ENCODE measurements at places on chromosomes 5 and 9.

- DNase-seq = no peak
These were observed 828.1 kb upstream of the GRAMD2B start for GRCh38 chr5:125595095-125595494.

DNA sequence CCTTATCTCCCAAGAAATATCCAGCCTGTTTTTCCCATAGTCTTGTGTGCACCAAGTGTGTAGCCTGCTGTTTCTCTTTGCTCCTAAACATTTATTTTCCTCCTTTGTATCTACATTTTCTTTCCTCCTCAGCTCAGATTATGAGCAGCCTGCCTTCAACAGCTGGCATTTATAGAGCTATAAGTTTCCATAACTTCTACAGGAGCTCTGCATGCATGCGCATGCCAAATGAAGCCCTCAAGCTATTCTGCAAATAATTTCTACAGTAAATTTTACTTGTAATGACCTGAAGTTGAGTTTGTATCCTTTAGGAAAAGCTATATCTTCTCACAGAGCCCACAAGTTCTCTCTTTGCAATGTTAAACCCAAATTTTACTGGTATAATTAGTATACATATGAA, 699.5 kb downstream of the CETN3 start:
- no peak for DNase-seq

GRCh38 chr5:149414405-149415065, 35.4 kb upstream of the IL17B start:
- DNase-seq = no peak

- no peak for DNase-seq
These were observed 23.3 kb upstream of the TGFBI start for GRCh38 chr5:136005476-136005875.

- DNase-seq = no peak
These were observed 127.9 kb downstream of the ADAMTS2 start for GRCh38 chr5:179217356-179217755.

DNA sequence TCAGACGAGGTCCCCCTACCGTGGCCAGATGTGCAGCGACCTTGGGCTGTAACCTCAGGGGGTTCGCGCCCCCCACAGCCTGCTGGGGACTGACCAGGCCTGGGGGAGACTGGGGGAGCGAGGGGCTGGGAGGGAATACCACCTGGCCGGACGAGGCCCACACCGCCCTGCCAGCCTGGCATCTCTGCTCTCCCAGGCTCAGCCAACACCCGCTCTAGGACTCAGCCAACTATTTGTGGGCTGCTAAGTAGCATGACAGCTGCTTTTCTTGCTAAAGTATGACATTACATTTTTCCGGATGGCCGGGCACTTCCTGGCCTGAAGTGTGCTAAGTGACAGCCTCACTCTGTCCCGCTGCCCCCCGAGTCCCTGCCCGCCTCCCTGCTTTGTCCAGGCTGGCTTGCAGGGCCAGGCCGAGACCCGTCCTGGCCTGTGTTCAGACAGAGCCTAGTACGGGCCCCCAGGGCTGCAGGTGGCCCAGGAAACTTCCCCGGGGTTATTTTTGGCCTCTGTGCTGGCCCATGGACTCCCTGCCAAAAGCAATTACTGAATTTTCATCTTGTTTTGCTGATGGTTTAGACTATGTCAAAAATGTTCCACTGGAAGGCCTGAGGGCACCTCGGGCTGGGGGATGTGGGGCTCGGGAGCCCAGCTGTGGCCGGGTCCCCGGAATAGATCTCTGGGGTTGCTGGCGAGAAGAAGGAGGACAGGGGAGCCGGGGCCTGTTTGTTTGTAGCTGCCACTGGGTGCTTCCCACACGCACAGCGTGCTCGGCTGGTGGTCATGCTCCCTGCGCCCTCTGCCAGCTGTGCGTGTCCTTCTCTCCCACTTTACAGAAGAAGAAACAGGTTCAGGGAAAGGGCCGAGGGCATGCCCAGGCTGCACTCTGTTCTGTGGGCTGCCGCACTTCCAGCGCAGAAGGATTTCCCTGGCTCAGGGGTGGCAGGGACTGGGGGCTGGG, 13.4 kb upstream of the SLC2A6 start:
- no peak for DNase-seq

GRCh38 chr5:36881807-36882206, 5.2 kb downstream of the NIPBL start:
- no peak for DNase-seq

DNA sequence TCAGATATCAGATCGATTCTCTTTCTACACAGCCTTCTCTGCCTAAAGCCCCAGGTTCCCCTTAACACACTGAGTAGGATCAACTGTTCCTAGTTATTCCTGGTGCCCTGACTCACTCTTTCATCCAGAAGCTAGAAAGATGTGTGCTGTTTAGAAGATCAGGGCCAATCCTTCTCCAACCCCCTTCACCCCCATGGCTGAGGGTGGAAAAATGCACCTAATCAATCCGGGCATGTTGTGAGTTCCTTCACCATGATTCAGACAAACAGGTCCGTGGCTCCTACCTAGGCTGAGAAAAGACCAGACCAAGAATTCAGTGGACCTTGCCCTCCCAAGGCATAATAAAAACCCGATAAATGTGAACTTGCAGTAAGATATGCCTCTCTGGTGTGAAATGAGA, 85.4 kb upstream of the EQTN start:
- DNase-seq = no peak

DNA sequence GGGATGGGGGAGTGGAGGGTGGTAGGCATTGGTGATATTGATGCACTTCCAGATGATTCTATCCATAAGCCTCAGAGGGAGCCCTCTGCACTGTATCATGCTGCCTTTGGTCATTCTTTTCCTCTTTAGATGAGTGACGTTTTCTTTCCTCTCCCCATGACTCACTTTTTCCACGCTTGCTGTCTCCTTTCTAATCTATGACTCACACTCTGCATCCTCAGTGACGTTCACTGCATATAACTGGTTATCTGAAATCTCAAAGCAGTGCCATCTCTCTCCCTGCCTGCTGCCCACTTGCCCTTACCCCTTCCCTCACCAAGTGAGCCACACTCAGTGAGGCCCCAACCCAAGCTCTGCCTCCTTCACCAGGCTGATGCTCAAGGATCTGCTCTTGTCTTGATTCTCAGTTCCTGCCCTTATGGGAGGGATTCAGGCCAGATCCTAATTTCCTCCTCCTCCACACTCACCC, 31.6 kb downstream of the PTGS1 start:
- DNase-seq = no peak

- DNase-seq = peak; percentile 72
These were observed 22.3 kb upstream of the HMCN2 start for GRCh38 chr9:130243015-130243881.

DNA sequence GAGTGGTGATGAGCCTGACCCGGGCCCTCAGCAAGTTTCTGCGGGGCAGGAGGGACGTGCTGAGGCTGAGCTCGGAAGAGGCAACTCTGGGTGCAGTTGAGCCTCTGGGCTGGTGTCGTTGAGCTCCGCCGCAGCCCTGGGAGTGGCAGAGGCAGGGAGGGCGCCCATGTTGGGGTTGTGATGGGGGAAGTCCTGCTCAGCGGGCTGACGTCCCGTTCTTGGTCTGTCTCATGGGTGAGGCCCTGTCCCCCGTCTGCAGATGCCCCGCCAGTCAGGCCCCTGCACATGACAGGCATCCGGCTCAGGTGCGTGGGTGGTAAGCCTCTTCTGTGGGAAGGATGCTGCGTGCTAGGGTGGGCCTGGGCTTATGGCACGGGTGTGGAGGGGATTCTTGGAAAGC, 64.3 kb downstream of the RXRA start:
- peak; percentile 53 for DNase-seq

- no peak for DNase-seq
These were observed 233.1 kb downstream of the FANCC start for GRCh38 chr9:95084254-95084934.

DNA sequence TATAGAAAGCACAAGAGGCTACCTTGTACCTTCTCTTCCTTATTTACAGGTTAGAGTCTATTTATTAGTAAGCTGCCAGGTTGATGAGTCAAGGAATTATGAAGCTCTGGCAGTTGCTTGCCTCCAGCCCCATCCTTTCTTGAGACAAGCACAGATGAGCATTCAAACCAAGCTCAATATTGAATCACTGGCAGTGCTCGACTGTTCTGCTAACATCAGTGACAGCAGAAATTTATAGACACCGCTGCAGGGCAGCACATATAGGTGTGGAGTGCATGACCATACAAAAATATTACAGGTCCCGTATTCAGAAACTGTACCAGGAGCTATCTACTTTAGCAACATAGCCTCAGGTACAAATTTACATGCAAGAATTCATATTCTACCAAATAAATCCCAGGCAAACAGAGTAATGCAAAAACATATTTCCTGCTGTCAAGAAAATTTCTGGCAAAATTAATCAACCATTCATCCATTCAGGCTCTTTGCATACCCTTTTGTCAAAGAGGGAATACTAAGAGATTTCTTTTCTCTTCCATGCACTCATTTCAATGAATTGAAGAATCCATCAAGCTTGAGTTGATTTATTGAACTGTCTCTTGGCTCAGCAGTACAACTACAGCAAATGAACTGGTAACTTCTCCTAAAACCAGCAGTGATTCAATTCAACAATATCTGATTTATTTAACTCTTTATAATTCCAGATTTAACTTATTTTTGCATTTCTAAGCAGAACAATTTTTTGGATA, 26.9 kb upstream of the PCA3 start:
- DNase-seq = no peak

DNA sequence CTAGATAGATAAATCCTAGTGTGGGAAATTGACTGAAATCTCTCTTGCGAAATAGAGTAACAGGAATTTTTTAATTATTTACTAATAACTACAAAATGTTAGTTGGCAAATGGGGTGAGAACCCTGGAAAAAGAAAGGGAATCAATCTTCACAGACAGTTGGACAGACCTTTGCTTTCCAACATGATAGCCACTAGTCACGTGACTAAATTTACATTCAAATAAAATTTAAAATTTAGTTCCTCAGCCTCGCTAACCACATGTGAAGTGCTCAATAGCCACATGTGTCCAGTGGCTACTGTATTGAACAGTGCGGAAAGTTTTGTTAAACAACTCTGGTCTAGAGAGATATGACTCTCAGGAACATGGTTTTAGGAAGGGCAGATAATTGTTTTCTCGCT, 289.9 kb upstream of the RASA1 start:
- no peak for DNase-seq

DNA sequence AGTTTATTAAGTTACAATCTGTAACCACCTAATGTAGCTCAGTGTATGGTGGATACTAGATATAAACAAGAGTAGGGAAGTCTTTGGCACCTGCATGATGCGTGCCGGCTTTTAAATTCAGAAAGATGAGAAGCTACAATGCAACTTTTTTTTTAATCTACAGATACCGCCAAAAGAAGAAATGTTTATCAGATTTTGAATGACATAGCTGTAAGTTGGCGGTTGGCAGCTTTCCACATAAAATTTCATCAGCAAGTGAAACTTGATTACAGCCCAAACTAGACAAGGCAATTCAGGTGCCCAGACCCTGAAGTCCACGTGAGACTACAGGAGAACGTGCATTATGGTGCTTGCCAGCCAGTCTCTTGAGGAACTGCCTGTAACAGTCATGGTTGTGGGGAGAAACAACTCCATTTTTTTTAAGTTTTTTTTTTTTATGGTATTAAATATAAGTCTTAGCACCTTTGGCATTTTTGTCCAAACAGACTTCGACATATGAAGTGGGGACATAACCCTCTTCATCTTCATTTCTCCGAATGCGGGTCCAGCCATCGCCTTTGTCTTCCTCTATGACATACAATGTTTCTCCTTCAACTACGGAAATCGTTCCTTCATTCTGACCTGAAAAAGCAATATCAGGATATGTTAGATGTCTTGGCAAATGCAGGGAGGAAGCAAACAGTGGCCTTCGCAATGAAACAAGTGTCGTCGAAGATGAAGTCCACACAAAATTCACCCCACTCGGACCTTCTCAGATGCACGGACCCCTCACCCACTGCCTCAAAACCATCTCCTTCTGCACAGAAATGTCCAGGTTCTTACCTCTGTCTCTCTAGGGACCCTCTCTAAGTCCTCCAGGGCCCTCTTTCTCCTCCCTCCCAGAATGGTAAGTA, 60.4 kb downstream of the USP20 start:
- DNase-seq = peak; percentile 27

- no peak for DNase-seq
These were observed 11.8 kb downstream of the HDHD3 start for GRCh38 chr9:113364951-113365350.

DNA sequence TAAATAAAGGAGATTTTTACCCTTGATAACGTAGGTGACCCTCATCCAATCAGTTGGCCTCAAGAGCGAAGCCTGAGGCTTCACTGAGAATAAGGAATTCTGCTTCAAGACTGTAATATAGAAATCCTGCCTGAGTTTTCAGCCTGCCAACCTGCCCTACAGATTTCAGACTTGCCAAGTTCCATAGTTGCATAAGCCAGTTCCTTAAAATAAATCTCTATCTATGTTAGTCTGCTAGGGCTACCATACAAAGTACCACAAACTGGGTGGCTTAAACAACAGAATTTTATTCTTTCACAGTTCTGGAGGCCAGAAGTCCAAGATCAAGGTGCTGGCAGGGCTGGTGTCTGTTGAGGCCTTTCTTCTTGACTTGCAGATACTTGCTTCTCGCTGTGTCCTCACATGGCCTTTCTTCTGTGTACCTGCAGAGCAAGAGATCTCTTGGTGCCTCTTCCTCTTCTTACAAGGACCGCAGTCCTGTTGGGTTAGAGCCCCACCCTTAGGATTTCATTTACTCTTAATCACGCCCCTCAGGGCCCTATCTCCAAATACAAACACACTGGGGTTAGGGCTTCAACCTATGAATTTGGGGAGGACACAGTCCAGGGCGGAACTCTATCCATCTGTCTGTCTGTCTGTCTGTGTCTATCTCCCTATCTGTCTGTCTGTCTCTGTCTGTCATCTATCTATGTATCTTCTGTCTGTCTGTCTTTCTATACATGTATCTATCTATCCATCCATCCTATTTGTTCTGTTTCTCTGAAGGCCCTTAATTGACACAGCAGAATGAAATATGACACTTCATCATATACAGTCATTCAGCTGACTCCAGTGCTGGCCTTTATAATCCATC, 17.0 kb upstream of the CMBL start:
- no peak for DNase-seq

DNA sequence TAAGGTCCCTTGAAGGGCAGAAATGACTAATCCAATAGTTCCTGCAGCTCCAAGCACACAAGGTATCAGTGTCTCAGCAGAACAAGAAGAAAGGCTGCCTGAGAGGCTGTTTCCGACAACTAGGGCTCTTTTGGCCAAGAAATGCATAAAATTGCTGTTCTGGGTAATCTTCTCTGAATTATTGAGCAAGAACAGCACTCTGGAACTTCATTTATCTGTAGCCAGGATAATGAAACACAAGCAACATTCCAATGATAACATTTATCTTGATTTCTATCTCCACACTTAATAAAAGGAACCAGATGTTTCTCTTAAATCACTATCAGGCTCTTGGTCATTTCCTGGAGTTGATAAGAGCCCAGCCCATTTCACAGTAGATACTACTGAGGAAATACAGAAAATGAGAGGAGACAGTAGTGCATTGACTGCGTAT, 17.0 kb upstream of the AUH start:
- DNase-seq = no peak

GRCh38 chr9:94663640-94664039, 24.3 kb upstream of the FBP1 start:
- DNase-seq = no peak

GRCh38 chr9:5650356-5651105, 21.6 kb downstream of the RIC1 start:
- DNase-seq = no peak
